ENCODE measurements at places on chromosomes 3 and 15.

GRCh38 chr15:88741671-88742070 lies 61.6 kb upstream of the ACAN start:
- no peak for DNase-seq

GRCh38 chr15:52462806-52463360 lies 65.8 kb downstream of the MYO5A start:
- DNase-seq: no peak

DNA sequence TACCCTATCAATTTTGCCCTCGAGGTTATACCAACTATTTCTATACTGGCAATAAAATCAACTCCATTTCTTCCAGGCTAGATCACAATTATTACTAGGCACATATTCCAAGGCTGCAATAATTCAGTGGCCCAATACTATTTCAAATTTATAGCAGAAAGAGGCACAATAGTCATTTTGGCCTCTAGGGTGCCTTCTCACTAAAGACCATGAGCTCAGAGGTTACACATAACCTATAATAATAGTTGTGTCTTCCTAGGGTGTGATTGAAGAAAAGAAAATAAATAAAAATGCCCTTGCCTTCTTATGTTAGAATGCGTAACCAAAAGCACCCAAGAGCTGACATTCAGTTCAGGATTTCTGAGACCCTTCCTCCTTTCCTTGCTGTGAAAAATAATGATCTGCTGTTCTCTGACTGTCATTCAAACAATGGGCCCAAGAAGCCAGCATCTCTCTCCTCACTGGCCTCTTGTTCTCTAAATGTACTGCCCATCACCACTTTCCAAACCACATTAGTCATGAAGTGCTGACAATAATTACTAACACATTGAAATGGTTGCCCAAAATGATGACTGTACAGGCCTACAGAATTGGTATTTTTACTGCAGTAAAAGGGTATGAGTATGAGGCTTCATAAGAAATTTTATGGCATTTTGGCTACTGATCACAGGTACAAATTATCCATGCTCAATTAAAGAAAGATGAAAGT lies 244.8 kb downstream of the LRRN1 start:
- no peak for DNase-seq

DNA sequence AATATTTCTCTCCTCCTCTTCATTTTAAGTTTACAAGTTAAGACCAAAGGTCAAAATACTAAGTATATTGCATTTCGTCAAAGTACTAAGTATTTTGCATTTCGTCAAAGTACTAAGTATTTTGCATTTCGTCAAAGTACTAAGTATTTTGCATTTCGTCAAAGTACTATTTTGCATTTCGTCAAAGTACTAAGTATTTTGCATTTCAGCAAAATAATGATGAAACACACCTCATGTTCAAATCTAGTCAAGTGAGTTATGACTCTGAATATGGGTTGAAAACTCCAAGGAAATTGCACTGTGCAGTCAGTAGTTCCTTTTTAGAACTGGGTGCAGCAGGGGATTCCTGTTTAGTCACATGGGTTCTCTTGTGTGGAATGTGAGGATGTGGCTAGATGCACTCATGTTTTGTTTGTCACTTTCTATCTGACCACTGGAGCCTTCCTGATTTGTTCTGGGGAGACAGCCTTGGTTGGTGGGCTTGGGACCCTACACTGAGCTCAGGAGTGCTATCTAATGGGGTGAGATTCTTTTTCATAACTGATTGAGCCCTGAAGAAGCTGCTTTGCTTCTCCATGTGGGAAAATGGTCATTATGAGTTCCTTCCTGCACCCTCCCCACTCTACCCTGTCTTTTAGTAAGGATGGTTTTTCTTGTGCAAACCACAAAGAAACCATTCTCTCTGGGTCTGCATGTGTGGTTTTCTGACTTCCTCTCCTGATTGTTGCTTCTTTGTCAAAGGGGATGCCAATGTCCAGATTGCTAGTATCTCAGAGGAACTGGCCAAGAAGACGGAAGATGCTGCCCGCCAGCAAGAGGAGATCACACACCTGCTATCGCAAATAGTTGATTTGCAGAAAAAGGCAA lies 73.4 kb downstream of the CCK start:
- no peak for DNase-seq

GRCh38 chr3:107855710-107856109 lies 235.1 kb downstream of the CD47 start:
- peak; percentile 12 for DNase-seq

GRCh38 chr3:89059211-89059925 lies 48.1 kb upstream of the EPHA3 start:
- DNase-seq: no peak

- peak; percentile 89 for DNase-seq
Observed at GRCh38 chr15:65981837-65982626, 112.7 kb downstream of the RAB11A start.

- DNase-seq: no peak
Observed at GRCh38 chr3:134147411-134147810, 103.2 kb downstream of the RYK start.

DNA sequence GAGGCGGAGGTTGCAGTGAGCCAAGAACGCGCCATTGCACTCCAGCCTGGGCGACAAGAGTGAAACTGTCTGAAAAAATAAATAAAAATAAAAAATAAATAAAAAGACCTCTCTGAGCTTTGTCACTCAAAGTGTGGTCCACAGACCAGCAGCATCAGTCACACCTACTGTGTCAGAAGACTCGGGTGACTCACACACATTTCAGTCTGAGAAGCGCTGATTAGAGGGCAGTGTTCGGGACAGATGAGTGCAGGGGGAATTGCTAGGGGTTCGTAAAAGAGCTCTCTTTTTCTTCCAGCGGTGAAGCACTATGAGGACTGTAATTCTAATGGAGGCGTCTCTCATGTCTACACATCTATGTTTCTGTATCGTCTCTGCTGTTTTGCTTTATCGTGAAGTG lies 5.7 kb downstream of the PODXL2 start:
- no peak for DNase-seq

- no peak for DNase-seq
Observed at GRCh38 chr3:123813876-123814275, 70.3 kb downstream of the MYLK start.

DNA sequence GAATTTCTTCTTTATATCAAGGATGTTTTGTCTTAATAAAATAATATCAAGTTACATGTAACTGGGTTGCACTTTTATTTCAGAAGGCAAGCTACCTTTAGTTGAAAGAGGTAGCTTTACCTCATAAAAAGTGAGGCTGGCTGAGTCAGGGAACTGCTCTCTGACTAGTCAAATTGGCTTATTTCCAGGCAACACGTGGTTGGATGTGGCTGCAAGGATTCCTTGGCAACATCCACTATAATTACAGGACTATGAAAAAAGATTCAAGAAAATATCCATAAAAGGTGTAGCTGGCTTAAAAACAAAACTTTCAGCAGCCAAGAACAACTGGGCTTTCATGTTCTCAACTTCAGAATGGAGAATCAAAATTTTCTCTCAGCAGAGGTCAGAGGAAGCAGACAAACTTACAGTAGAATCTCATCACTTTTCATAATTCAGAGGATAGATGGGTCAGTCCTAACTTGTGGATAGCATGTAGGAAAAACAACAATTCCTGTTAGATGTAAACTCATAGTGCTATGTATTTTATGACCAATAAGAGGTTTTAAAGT lies 779.1 kb downstream of the MECOM start:
- DNase-seq: no peak

DNA sequence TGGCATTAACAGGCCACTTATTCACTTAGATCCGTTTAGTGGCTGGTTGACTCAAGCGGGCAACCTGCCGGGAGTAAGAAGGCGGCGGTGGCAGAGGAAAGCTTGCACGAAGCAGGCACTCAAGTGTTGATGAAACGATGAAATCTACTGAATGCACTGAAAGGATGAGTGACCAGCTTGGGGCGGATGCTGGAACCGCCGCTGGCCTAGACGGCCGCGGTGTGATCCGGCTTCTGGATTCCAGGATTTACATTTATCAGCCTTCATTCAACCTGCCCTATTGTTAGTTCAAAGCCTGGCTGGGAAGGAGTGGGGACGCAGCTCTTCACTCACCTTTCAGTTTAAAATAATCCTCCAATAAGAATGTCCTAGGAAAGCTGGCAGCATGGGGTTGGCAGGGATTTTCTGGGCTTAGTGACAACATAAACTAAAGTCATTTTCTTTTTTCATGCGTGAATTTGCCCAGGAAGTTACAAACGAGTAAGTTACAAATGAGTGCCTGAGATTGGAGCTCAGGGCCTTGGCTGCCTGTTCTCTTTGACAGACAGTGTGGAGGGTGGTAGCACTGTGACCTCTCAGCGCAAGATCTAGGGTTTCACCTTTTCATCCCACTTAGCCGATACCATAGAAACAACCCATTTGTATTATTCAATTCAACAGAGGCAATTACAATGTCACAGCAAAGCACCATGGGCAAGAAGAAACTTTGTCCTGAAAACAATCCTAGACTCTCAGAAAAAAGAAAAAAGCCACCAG lies 1.1 kb upstream of the PLCH1 start:
- DNase-seq: no peak

DNA sequence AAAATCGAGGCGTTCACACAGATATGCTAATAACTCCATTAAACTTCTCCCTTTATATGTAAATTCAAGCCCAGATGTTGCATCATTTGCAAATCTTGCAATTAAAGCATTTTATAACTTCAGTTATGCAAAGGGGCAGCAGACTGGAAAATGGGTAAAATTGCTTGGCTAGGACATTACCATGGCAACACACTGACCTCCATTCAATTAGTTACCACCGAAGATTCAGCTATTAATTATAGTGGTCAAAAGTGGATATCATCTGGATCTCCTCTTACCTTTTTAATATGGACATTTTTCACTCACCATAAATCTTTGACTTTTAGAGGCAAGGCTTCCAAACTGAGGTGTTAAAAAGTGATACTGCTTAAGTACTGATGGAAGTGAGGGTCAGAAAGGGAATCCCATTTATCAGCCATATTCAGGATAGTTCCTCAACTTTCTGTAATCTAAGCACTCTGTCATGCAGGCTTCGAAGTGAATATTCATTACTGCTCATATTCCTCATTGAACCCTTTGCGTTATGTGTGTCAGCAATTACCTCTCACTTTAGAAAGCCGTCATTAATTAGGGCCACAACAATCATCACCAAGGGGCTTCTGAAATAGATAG lies 386.2 kb upstream of the ROBO2 start:
- DNase-seq: no peak

DNA sequence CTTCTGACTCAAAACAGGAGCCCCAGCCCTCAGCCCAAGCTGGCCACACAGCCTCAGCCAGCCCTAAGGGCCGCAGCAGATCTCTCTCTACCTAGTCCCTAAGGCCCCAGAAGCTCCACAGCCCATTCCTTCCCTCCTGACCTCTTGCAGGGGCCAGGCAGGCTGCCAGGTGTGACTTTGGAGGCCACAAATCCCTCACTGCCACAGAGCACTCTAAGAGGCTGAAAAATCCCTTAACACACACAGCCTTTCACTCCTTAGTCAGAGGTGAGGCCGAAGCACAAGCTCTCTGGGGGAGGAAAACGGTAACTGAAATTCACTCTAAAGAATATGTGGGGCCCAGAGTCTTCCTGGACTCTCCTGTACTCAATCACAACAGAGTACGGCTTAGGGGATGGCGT lies 23.3 kb downstream of the LRRC2 start:
- DNase-seq: no peak

DNA sequence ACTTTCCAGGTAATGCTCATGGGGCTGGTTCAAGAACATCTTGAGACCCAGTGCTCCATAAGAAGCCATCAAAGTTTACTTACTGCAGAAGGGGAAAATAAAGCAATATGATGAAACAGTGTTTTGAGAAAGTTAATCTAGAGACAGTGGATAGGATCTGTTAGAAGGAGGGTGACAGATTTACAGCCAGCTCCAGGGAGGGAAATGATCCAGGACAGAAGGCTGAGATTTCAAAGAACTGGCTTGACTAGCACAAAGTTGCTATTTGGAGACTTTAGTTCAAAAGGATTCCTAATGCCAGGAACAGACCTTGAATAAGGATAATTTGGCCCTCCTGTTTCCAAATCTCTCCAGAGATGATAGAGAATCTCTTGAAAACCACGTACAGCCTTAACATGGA lies 166.5 kb upstream of the NECTIN3 start:
- DNase-seq: no peak

DNA sequence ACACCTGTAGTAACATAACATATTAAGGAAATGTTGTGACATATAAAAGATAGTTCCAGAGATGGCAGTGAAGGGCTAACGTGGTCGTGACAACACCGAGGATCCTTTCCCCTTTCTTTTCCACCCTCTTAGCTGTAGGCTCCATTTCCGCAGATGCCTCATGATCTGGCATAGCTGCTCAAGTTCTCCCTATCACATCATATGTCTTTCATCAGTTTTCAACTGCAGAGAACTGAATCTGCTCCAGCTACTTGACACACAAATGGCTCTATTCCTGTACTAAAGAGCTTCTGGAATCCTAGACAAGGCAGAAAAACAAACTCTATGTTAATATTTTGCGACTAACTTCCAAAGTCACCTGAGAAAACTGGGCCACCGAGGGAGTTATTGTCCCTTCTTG lies 275.0 kb upstream of the SLCO3A1 start:
- DNase-seq: no peak
